ENCODE measurements at places on chromosomes 5 and 9. TPM values are rescaled to one million over a fixed set of nuclear protein-coding genes. Genes with fewer than 3 reads are reported as not detected.

BHMT2 gene
- total RNA-seq: 1.6 TPM

TMEM232 gene
- total RNA-seq: 3.7 TPM

QRFP gene
- not detected for total RNA-seq

- no peak for DNase-seq
Observed at GRCh38 chr5:55159763-55160492, at the start of gene GPX8. Gene GPX8 (plus strand): TSS chr5:55160171. CDS start chr5:55160193, 22 bp downstream.

- DNase-seq: no peak
Observed at GRCh38 chr9:98912450-98912849, 31.3 kb upstream of the COL15A1 start.

- DNase-seq: no peak
Observed at GRCh38 chr5:82879089-82879488, 198.1 kb downstream of the TMEM167A start.

- DNase-seq: no peak
Observed at GRCh38 chr5:108079753-108080152, 302.1 kb downstream of the FBXL17 start.

GRCh38 chr5:160378330-160378729 is 7.9 kb upstream of the C1QTNF2 start:
- DNase-seq: no peak

GRCh38 chr5:150412319-150413175 is at the start of gene CD74:
Gene CD74 (minus strand): TSS chr5:150412910. CDS start chr5:150412749, 161 bp downstream.
- peak; percentile 87 for DNase-seq

- no peak for DNase-seq
Observed at GRCh38 chr9:132943651-132944293, 644 bp downstream of the TSC1 start.

DNA sequence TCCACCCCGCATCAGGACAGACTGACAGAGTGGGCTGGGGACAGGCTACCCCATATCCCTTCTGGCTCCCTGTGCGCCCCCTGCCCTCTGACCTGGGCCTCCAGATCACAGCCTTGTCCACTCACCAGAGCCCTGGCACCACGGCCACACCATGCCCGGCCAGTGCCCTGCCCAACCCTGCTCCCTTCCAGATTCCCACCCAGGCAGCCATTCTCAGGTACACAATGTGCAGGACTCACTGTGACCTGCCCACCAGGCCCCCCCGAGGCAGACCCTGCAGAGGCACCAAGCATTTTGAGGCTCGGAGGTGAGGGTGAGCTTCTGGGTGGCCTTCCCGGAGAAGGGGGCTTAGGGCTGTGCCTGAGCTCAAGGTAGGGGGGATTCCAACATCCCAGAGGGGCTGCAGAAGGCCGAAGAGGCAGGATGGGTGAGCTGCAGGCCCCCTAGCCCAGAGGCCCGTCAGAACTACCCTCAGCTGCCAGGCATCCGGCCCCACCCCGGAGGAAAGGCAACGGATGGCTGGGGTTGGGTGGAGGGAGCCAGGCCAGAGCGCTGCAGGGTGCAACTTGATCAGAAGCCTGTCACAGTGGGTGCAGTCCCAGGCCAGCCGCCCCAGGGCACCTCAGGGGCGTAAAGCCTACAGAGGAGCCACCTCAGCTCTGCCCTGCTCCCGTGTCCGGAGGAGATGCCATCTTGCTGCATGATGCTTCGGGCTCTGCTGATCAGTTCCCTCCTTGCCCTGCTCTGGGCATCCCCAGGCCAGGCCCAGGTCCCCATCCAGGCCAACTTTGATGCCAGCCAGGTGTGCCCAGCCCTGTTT is at the start of gene LCNL1:
Gene LCNL1 (plus strand): TSS at position 762 of the 820 bp plus-strand sequence. CDS start 594 bp downstream, outside the sequence.
- DNase-seq: no peak
